AG04449 (cell line): ENCODE measurements at places on chromosomes 11 and 22.

- no peak for DNase-seq
Measured at GRCh38 chr22:19990609-19991394, 25.8 kb downstream of the ARVCF start.

- DNase-seq: no peak
Measured at GRCh38 chr11:27174672-27175210, 134.1 kb downstream of the BBOX1 start.

DNA sequence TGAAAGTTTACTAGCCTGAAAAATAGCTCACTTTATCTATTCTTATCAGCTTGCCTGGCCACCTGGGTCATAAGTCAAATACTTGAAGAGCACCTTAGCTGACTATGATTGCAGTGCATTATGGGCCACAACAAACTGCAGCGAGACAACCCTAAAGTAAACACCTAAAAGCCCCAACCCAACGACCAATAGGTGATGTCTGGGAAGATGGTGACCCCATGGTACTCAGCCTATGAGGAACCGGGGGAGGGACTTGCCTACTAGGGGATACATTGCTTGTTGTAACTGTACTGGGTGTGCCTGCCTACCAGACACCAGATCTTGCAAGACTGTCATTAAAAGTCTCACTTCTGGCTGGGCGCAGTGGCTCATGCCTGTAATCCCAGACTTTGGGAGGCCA, 35.6 kb upstream of the APOBEC3A start:
- no peak for DNase-seq

DNA sequence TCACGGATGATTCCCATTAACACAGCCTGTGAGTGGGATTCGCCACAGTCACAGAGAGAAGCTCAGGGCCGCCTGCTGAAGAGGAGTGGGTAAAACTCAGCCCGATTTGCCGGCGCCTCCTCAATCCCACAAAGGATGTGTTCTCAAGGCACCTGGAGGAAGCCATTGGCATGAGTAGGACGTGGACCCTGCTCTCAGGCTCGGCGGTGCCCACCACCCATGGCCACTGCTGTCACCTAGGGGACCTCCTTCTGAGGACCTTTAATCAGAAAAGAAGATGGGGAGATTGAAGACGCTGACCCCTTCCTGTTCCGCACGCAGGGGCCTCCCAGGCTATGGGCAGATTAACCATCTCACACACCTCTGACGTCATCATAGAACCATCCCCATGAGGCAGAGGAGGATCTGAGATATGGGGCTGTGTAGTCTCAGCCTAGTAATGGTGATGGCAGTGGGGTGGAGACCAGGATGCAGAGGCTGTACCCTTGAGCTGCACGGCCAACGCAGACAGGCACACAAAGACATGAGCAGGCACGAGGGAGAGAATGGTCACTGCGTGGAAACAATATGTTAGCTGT, 571.8 kb downstream of the BRD1 start:
- DNase-seq: no peak

- DNase-seq: no peak
Measured at GRCh38 chr11:38937709-38938108, 2339.7 kb upstream of the RAG2 start.

DNA sequence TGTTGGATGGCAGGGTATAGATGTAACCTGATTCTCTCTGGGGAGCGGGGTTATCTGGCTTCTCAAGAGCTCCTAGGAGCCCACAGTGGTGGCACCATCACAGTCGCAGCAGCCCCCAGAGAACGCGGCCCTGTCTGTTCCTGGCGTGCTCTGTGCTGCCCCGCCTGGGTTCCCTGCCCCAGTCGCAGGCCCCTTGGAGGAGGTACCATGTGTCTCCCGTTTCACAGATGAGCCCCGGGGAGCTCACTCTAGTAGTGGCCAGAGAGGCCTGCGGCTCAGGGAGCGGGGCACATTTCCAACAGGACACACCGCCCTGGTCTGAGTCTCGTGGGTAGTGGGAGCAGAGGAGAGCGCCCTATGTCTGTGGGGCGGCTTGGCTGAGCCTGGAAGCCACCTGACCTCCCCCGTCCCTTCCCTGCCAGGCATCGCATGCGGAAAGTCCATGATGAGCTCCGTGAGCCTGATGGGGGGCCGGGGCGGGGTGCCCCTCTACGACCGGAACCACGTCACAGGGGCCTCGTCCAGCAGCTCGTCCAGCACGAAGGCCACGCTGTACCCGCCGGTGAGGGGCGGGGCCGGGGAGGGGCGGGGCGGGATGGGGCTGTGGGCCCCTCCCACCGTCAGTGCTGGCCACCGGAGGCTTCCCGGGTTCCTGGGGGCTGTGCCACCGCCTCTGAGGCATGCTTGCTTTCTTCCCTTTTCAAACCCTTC, 21.0 kb upstream of the PPP6R3 start:
- DNase-seq: no peak

DNA sequence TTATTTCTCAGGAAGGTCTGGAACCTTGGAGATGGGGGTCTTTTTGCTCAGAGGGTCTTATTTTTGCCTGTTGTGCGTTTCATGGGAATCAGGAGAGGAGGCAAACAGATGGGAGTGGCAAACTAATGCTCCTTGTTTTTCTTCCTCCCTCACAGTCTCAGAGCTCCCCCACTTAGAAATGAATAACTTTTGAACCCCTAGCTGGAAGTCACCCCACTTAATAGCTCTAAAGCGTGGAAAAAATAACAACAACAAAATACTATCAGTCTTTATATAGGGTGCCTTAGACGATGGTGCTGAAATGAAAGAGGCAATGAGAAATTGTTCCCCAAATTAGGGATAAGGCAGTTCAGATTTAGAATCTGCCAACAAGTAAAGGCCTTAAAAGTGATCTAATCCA, 76.8 kb upstream of the BDNF start:
- DNase-seq: no peak

DNA sequence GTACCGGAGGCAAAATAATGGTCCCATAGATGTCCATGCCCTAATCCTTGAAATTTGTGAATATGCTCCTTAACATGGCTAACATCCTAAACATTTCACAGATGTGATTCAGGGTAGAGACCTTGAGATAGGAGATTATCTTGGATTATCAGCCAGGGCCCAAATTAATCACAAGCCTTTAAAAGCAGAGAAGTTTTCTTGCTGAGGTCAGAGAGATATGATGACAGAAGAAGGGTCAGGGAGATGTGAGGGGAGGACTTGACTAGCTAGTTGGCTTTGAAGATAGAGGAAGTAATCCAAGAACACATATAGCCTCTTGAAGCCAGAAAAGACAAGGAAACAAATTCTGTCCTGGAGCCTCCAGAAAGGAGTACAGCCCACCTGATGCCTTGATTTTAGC, 19.1 kb upstream of the FDX1 start:
- no peak for DNase-seq

GRCh38 chr22:43330178-43331068, 12.7 kb downstream of the SCUBE1 start:
- no peak for DNase-seq

GRCh38 chr22:43477966-43478365, 66.2 kb downstream of the MPPED1 start:
- DNase-seq: no peak

GRCh38 chr22:44895296-44896055, 114.3 kb downstream of the PHF21B start:
- no peak for DNase-seq
